T-cell (primary cell): ENCODE measurements at places on chromosomes 4 and X. TPM values are rescaled to one million over a fixed set of nuclear protein-coding genes. Genes with fewer than 3 reads are reported as not detected.

- peaks cover 35% of the 10 kb centered on the region for H3K4me1 ChIP-seq
- H3K36me3 ChIP-seq: peaks cover 21% of the 10 kb centered on the region
- H3K27ac ChIP-seq: peak overlapping the region; percentile 88
- no peaks in the 10 kb centered on the region for H3K27me3 ChIP-seq
Observed at GRCh38 chr4:182916483-182917181, 554 bp downstream of the DCTD start.

DNA sequence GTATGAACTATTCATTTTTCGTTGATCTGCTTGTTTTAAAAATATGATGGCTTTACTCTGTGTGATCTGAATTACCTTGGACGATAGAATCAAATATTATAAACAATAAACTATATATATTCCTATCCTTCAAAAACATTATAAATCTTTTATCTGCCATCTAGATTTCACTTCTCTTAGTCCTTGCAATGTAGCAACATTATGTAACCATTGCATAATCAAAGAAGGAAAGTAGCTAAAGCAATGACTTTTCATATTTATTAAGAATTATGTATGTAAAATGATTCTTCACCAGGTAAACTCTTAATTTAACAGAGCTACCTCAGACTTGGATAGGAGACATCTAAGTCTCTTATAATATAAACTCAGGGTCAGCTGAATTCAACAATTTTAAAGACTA lies 210.5 kb downstream of the ADAMTS3 start:
- H3K36me3 ChIP-seq: no peaks in the 10 kb centered on the region
- no peak overlapping the region for H3K4me3 ChIP-seq
- DNase-seq: no peak
- no peaks in the 10 kb centered on the region for H3K4me1 ChIP-seq

DNA sequence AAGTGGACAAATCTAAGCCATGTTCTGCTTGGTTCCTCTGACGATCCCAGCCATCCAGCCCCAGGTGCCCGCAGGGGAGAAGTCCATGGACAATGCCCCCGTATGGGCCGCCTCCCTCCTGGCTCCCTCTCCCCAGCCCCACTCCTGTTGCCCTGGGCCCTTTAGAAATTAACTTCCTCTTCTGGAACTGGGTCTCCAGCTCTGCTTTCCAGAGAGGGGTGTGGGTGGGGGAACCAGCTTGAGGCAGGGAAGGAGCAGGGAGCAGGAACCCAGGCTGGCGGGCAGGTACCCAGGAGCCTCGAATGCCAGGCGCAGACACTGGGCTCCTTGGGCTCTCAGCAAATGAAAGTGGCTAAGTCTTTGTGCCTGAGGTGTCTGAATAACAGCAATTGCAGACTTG lies 12.7 kb upstream of the ABLIM2 start:
- H3K27ac ChIP-seq: no peak overlapping the region
- H3K4me1 ChIP-seq: no peaks in the 10 kb centered on the region
- H3K36me3 ChIP-seq: no peaks in the 10 kb centered on the region
- no peaks in the 10 kb centered on the region for H3K27me3 ChIP-seq
- no peak for DNase-seq

DNA sequence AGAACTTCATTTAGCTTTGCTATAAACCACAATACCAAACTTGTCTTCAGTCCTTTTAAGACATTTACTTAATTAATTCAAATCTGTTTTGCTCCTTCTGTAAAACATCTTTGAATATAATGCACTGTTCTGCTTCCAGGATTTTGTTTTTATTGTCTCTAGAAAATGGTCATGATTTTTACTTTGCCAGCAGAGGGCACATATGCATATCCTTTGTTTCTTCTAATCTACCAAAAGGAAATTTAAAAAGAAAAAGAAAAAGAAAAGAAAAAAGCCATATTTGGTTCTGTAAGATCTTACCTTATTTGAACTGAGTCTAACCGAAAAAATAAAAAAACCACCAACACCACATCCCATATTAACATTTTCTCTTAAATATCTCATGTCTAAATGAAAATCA lies 101.9 kb upstream of the CCSER1 start:
- DNase-seq: no peak
- no peaks in the 10 kb centered on the region for H3K36me3 ChIP-seq

DNA sequence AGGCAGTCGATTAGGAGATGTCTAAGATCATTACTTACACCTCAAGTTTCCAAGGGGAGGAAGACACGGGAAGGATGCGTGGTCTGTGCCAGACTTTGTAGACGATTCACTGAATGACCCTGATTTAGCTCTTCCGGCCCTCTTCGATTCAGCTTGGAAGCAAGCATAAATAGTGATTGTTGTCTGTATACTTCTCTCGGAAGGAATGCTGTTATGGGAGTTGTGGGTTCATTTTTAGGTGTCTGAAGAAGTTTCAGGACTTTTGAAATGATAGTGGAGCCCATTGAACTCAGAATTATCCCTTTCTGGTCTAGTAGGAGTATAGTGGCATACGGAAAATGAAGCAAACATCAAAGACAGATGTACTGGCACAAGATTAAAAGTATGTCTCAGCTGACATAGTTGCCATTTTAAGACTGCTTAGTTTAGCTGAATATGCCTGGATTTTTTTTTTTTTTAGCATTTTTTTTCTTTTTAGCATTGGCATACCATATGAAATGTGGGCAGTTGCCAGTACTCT lies 1.0 kb upstream of the ANKRD17 start:
- no peaks in the 10 kb centered on the region for H3K36me3 ChIP-seq
- peaks cover 15% of the 10 kb centered on the region for H3K4me1 ChIP-seq
- H3K4me3 ChIP-seq: peak overlapping the region; percentile 94
- no peak for DNase-seq
- no peaks in the 10 kb centered on the region for H3K27me3 ChIP-seq
- peak overlapping the region; percentile 93 for H3K27ac ChIP-seq

GRCh38 chr4:84419201-84419600 lies 79.9 kb downstream of the NKX6-1 start:
- DNase-seq: no peak
- no peak overlapping the region for H3K4me3 ChIP-seq
- no peaks in the 10 kb centered on the region for H3K4me1 ChIP-seq
- no peaks in the 10 kb centered on the region for H3K36me3 ChIP-seq

GRCh38 chrX:72027024-72027913 lies 104.4 kb downstream of the RTL5 start:
- no peak overlapping the region for H3K27ac ChIP-seq
- H3K36me3 ChIP-seq: no peaks in the 10 kb centered on the region
- no peaks in the 10 kb centered on the region for H3K27me3 ChIP-seq
- H3K4me3 ChIP-seq: no peak overlapping the region
- peaks cover 8% of the 10 kb centered on the region for H3K4me1 ChIP-seq
- no peak for DNase-seq

DNA sequence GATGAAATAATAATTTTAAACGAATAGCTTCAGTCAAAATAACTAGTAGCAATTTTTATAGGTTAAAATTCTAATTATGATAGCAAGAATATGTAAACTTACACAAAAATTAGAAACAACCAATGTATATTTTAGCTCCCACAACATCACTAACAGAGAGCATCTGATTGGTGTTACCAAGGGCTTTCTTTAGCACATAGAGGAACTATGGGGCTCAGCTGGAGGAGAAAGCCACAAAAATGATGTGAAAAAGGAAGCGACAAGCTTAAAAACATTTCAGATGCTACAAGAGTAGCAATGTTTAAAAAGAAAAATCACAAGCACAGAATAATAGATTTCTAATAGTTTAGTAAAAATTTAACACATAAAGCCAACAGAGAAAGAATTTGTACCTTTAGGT lies 56.3 kb downstream of the ATP8A1 start:
- H3K4me3 ChIP-seq: no peak overlapping the region
- H3K4me1 ChIP-seq: no peaks in the 10 kb centered on the region
- DNase-seq: no peak
- H3K27me3 ChIP-seq: no peaks in the 10 kb centered on the region
- H3K36me3 ChIP-seq: peaks cover 18% of the 10 kb centered on the region

DNA sequence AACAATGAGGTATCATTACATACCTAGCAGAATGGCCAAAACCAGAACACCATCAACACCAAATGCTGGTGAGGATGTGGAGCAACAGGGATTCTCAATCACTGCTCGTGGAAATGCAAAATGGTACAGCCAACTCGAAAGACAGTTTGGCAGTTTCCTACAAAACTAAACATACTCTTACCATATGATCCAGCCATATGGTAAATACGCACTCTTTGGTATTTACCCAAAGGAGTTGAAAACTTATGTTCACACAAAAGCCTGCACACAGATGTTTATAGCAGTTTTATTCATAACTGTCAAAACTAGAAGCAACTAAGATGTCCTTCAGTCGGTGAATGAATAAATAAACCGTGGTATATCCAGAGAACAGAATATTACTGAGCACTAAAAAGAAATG lies 7.8 kb downstream of the CASP3 start:
- no peak overlapping the region for H3K4me3 ChIP-seq
- DNase-seq: no peak
- peaks cover 4% of the 10 kb centered on the region for H3K36me3 ChIP-seq
- H3K4me1 ChIP-seq: peaks cover 24% of the 10 kb centered on the region

GRCh38 chrX:155048977-155049619 lies 21.8 kb downstream of the CMC4 start:
- peaks cover 21% of the 10 kb centered on the region for H3K36me3 ChIP-seq
- H3K27me3 ChIP-seq: no peaks in the 10 kb centered on the region
- H3K4me1 ChIP-seq: no peaks in the 10 kb centered on the region
- H3K27ac ChIP-seq: no peak overlapping the region

GRCh38 chr4:11365039-11365438 lies 63.7 kb downstream of the HS3ST1 start:
- peaks cover 4% of the 10 kb centered on the region for H3K27me3 ChIP-seq
- H3K4me3 ChIP-seq: no peak overlapping the region
- no peak for DNase-seq
- no peaks in the 10 kb centered on the region for H3K4me1 ChIP-seq
- H3K36me3 ChIP-seq: no peaks in the 10 kb centered on the region
- H3K27ac ChIP-seq: no peak overlapping the region

DNA sequence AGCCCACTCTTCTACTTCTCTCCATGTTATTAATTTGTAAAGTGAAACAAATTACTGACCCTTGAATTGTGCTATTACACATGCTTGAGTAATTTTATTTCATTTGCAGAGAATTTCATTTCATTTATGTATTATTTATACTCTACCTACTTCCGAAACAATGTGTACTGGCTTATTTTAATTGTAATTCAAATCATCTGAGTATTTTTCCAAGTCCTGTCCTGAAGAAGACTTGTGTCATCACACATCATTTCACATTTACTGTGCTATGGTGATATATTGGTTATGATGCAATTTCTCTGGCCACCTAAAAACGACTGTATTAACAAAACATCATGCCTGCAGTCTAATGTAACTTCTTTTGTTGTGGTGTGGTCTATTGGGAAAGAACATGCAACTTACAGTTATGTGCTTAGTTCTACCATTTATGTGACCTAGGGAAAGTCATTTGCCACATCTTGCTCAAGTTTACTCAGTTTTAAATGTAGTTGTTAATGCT lies 384.5 kb downstream of the RPA4 start:
- H3K4me1 ChIP-seq: no peaks in the 10 kb centered on the region
- no peak overlapping the region for H3K4me3 ChIP-seq
- H3K27ac ChIP-seq: no peak overlapping the region

- H3K4me1 ChIP-seq: no peaks in the 10 kb centered on the region
- no peaks in the 10 kb centered on the region for H3K27me3 ChIP-seq
- H3K36me3 ChIP-seq: no peaks in the 10 kb centered on the region
- no peak overlapping the region for H3K4me3 ChIP-seq
Observed at GRCh38 chr4:5206016-5206790, 154.9 kb downstream of the STK32B start.

DNA sequence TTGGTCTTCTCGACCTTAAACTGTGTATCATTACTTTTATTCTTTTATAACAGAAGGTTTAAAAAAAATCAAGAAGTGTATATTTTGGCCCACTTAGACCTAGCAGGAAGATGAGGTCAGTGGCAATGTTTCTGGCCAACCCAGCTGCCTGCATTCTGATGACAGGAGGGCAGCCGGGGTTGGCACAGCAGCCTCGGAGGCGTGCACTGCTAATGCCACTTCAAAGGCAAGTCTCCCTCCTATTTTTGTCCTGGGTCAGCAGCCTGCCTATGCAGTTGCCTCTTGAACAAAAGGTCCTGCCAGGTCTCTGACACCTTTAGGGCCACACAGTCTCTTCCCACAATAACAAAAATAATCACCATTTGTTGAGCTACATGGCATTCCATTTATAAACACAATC lies 89.4 kb upstream of the MYOZ2 start:
- H3K36me3 ChIP-seq: no peaks in the 10 kb centered on the region
- no peak for DNase-seq
- no peak overlapping the region for H3K4me3 ChIP-seq
- no peaks in the 10 kb centered on the region for H3K4me1 ChIP-seq

DNA sequence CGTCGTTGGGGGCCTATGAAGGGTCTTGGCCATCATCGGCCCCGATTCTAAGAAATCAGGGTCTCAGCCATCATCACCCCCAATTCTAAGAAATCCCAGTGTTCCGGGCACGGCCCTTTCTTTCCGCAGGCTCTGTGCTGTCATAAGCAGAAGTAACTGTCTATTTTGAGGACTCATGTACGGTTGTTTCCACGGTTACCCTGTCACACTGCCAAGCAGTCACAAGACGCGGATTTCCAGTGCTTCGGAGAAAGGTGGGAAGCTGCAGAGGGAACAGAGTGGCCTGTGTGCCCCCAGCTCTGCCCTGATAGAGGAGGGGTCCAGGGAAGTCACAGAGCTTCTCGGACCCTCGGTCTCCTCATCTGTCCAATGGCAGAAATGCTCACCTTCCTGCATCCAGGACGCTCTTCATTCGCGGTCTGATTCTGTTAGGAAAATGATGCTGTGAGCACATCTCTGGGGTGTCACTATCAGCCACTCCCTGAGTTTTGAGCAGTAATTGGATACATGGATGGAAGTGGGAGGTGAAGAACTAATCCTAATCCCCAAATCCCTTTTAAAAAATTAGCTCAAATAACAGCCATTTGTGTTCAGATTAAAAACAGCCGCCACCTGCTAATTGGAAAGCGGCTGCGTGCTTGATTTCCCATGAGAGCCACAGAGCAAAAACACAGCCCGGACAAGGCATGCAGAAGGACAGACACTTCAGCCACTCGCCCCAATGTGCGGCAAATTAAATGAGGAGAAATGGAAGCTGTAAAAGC lies 73.1 kb downstream of the WFS1 start:
- no peaks in the 10 kb centered on the region for H3K36me3 ChIP-seq
- peaks cover 2% of the 10 kb centered on the region for H3K27me3 ChIP-seq
- no peak overlapping the region for H3K27ac ChIP-seq
- DNase-seq: no peak
- no peaks in the 10 kb centered on the region for H3K4me1 ChIP-seq

The PAK3 gene
- 0.66 TPM for total RNA-seq

The TMEM31 gene
- total RNA-seq: not detected

The EPGN gene
- total RNA-seq: not detected

The CT45A1 gene
- total RNA-seq: not detected

The NXF2B gene
- not detected for total RNA-seq

The CTAG1A gene
- total RNA-seq: not detected

The PIM2 gene
- total RNA-seq: 272 TPM

The TENM3 gene
- 0.44 TPM for total RNA-seq
